ENCODE measurements at places on chromosomes 6 and 20.

DNA sequence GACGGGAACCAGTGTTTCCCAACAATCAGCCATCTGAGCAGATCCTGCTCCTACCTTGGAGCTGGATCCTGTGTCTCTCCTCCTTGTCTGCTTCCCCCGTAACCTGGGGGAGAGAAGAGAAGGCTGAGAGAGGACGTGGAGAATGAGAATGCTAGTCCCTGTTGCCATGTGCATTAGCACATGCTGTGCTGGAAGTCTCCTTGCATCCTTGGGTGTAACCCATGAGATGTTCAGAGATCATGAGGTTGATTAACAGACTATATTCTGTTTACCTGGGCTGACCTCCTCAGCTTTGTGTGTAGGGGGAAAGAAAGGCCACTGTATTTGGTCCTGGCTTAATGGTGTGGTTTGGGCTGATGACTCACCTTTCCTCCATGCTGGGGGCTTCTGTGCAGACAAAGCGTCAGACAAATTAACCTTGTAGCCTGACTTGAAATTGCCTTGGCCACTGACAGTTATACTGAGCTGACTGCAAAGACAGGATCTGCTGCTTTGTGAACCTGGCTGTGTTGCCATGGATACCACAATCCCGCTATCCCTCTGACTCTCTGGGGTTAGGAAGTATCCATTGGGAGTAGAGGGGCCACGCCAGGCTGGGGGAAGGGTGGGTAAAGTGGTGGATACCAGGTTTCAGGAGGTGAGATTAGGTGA lies 243.7 kb upstream of the CHD6 start:
- DNase-seq = no peak

DNA sequence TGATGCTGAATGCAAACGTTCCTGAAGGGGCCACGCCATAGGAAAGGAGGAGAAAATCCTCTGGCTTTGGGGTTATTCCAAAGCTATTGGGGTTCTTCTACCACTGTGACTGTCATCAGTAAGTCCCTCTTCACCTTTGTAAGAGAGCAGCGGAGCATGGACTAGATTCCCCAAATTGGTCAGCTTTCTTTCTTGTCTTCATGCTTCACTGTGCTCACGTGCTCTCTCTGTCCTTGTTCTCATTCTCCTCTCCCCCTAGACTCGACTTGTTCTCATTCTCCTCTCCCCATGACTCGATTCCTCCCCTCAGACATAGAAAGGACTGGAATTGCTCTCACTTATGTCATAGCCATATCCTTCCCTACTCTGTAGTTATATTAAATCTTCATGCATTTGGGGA lies 54.8 kb upstream of the ADGRG6 start:
- DNase-seq = no peak

DNA sequence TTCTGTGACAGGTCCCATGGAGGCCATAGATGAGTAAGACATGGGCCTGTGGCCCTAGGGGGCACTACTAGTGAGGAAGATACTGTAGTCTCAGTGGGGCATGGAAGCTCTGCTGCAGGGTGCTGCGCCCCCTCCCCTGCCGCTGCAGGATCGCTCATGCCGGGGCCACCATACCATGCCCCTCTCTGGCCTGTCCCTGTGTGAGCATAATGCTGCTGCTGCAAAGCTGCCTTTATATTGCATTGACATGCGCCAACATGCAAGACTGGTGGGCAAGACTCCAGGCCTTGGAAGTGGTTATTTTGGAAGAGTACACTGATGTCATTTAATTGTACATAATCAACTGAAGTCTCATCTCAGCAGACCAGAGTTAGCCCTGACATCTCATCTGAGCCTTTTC lies 60.0 kb downstream of the TOX2 start:
- DNase-seq = no peak

- no peak for DNase-seq
Observed at GRCh38 chr6:5280920-5281319, 19.6 kb downstream of the FARS2 start.

DNA sequence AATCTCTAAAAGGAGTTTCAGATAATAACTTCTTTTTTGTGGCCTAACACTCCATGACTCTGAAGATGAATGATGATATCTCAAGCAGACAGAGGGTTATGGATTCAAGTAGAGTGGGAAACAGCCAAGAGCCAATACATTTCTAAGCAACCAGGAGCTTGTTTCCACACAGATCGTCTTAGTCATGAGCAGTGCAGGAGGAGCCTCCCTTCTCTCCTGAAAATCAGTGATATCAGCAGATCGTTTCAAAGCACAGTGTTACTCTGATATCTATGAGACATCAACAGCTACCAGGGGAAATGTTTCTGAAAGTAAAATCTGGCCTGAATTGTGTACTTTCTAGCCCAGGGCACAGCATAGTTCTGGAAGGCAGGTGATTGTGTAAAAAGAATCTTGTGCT lies 11.5 kb downstream of the ADGRG6 start:
- no peak for DNase-seq

DNA sequence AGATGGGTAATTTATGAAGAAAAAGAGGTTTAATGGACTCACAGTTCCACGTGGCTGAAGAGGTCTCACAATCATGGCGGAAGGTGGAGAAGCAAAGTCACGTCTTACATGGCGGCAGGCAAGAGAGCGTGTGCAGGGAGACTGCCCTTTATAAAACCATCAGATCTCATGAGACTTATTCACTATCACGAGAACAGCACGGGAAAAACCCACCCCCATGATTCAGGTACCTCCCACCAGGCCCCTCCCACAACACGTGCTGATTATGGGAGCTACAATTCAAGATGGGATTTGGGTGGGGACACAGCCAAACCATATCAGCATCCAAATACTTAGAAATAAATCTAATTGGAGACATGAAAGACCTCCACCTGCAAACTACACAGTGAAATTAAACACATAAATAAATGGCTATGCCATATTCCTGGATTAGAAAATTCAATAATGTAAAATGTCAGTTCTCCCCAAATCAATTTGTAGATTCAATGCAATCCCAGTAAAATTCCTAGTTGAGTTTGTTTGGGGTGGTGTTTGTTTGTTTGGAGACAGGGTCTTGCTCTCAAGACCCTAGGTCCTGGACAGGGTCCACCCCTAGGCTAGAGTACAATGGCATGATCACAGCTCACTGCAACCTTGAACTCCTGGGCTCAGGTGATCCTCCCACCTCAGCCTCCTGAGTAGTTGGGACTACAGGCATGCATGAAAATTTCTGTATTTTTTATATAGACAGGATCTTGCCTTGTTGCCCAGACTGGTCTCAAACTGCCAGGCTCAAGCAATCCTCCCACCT lies 101.6 kb downstream of the TAF4 start:
- no peak for DNase-seq

DNA sequence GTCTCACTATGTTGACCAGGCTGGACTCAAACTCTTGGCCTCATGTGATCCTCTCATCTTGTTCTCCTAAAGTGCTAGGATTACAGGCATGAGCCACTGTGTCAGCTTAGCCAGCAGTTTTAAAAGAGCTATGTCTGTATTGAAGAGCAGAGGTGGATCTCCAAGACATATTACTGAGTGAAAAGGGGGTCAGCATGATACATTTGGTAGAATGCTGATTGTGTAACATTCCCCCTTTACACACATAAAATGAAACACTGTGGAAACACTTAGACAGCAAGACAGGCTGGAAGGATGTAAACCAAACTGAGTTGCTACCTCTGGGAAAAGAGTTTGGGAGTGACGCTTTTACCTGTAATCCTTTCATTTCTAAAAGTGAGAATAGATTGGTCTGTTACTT lies 1.7 kb upstream of the RIPOR3 start:
- no peak for DNase-seq

- no peak for DNase-seq
Observed at GRCh38 chr6:43264599-43265145, 21.4 kb downstream of the TTBK1 start.

DNA sequence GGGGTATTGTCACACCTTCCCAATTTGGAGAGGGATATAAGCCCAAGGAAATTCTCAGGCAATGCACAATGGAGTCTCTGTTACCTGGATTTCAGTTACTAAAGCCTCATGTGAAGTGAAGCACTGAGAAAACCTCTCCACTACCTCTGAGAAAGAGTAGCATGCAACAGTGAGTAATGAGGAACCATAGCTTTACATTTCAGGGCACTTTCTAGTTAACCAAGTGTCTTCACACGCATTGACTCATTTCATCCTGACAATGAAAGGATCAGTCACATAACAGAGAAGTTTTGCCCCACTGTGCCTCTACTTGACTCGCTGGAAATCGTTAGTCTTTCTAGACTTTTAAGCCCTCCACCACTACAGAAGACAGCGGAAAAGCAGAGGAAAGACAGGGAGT lies 86.2 kb upstream of the ARID1B start:
- DNase-seq = no peak

DNA sequence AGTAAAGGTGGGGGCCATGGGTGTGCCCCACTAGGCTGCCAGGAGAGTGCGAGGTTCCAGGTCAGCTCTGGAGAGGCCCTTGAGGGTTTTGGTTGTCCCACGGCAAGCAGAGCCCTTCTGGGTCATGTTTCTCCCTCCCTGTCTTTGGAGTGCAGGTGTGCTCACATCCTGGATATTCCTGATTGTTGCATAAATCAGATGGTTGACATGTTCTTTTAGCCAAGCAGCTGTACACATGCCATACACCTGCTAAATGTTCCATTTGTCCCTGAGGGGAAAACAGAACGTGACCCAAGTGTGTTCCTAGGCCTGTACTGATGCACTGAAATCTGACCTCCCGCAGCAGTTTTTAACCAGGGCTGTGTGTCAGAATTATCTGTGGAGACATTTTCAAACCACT lies 77.5 kb upstream of the BEND3 start:
- DNase-seq = no peak

- no peak for DNase-seq
Observed at GRCh38 chr20:44209686-44210405, 725 bp downstream of the OSER1 start.

DNA sequence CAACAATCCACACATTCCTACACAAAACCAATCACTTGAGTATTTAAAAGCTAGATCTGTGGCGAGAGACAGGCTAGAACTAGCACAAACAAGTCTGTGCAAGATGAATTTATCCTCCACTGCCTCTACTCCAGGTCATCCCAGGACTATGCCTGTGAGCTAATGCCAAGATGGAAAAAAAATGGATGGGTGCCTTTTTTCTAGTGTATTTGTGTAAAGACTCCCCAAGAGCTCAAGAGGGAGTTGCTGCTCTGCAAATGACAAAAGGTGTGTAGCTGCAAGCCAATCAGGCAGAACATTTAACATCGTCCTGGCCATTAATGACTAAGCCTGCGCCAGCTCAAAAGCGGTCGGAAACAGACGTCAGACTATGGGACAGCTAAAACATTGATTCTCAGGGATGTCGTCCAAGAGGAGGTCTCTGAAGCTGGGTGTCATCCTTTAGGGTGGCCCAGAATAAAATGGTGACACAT lies 21.9 kb downstream of the ATXN1 start:
- DNase-seq = no peak

DNA sequence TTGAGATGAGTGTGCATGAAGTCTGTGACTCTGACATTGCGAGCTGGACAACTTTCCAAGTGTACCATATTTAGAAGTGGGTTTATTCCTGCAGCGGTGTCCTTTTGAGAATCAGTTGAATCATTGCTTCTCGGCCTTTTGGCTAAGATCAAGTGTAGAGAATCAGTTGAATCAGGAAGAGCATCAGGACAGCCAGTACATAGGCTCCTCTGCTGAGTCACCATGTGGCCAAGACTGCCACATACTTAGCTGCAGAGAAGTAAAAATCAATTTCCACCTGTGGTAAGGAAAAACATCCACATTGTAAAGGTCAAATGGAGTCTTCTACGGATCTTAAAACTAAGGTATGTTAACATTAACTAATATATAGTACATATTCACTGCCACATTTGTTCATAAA lies 428.4 kb upstream of the MARCKS start:
- DNase-seq = no peak

- no peak for DNase-seq
Observed at GRCh38 chr6:53070806-53071205, 5.6 kb downstream of the FBXO9 start.

GRCh38 chr6:72580281-72580940 lies 41.5 kb upstream of the KCNQ5 start:
- DNase-seq = no peak

GRCh38 chr6:81172056-81172740 lies 580.3 kb downstream of the TENT5A start:
- no peak for DNase-seq

- no peak for DNase-seq
Observed at GRCh38 chr6:129320892-129321291, 389.1 kb downstream of the ARHGAP18 start.

GRCh38 chr20:57544838-57545564 lies 15.9 kb upstream of the PCK1 start:
- no peak for DNase-seq

DNA sequence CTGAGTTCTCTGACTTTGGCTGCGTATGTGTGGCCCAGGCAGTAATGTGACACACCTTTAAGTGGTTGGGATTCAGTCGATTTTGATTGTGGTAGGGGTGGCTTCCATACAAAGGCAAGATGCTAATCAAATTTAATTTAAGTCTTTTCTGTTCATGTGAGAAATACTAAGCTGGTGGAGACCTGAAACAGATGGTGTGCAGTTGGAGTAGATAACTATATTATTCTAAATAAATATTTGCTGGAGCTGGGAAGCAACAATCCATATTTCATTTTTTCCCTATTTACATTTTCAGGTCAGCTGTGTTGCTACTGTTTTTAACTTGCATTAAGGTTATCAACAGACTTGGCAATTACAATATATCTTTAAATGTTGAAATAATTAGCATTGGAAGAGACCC lies 67.4 kb upstream of the C20orf144 start:
- no peak for DNase-seq

DNA sequence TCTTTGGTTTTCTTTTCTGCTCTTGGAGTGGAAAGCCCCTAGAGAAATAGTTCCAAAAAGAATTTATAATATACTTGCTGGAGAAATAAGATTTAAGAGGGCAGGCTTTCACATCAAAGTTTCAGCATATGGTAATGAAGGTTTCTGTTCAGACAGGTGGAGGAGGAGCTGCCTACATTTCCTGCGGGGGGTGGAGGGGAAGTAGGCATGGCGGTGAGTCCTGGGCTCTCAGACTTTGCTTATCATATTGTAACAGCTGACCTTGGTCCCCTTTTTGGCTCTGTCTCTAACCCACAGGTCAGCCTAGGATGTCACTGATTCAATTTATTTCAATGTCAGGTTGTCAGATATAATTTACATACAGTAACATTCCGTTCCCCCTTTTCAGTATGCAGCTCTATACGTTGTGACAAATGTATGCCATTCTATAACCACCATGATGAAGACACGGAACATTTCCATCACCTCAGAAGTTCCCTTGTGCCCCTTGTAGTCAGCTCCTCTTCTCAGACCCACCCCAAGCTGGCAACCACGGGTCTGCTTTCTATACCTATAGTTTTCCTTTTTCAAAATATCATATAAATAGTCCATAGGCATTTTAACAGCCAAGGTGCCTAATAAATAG lies 77.6 kb upstream of the GGTLC1 start:
- no peak for DNase-seq

DNA sequence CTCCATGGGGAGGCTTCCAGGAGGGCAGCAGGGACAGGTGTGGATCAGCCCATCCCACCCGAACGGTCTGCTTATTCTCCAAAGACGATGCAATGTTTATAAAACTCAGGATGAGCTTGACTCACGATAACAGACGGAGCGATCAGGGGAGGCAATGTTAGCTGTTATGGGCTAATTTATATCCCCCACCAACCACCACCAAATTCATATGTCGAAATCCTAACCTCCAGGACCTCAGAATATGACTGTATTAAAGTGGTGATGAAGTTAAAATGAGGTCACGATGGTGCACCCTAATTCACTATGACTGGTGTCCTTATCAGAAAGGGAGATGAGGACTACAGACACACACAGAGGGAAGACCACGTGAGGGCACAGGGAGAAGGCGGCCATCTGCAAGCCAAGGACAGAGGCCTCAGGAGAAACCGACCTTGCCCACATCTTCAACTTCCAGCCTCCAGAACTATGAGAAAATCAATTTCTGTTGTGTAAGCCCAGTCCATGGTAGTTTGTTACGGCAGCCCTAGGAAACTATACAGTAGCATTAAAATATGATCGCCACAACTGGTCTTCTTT lies 7.0 kb downstream of the ADTRP start:
- no peak for DNase-seq
